AML-193 (cell line): ENCODE measurements at places on chromosomes 4 and X.

GRCh38 chr4:124711471-124712371 lies 811 bp downstream of the ANKRD50 start:
- DNase-seq, result peak; percentile 84

- DNase-seq, result no peak
Observed at GRCh38 chrX:97847885-97848679, 964.4 kb downstream of the RPA4 start.

DNA sequence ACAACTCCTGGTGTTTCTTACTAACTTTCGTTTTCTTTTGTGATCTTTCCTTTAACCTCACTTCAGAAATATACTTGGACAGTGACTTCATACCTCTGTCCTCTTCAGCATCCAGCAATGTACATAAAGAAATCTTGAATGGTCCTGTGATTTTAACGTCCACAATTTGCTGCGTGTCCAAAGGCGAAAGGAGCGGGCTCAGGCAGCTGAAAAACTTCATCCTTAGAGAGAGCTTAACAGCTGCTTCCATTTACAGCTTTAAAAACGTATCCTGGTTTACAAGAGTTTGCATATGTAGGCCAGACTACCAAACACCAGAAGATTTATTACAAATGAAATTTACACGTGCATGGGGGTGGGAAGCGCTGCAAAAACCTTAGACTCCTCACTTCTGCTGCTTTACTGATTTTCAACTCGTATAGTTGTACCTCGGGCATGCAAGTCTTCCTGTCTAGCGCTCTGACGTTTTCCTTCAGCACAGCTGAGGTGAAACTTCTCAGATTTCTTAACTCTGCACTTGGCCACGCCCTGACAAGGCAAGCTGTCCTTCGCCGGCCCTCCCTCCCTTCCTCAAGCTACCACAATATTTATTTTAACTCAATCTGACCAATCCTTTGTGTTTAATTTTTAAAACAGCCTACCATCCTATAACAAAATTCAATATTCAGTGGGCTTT lies 406.4 kb downstream of the FAM47A start:
- DNase-seq, result no peak

GRCh38 chrX:49291615-49292337 lies 11.7 kb upstream of the GAGE10 start:
- DNase-seq, result peak; percentile 16

- peak; percentile 13 for DNase-seq
Observed at GRCh38 chr4:155795991-155796390, 37.2 kb downstream of the GUCY1B1 start.

GRCh38 chrX:17409566-17410290 lies 34.7 kb downstream of the NHS start:
- no peak for DNase-seq

GRCh38 chr4:55004831-55005230 lies 120.6 kb downstream of the KDR start:
- no peak for DNase-seq

GRCh38 chr4:168541266-168541953 lies 44.6 kb downstream of the PALLD start:
- DNase-seq, result no peak

GRCh38 chr4:3280466-3280865 lies 12.4 kb upstream of the RGS12 start:
- no peak for DNase-seq

GRCh38 chr4:47661741-47662140 lies 176.1 kb downstream of the CORIN start:
- no peak for DNase-seq

GRCh38 chrX:115642895-115643530 lies 82.0 kb downstream of the PLS3 start:
- DNase-seq, result peak; percentile 13

DNA sequence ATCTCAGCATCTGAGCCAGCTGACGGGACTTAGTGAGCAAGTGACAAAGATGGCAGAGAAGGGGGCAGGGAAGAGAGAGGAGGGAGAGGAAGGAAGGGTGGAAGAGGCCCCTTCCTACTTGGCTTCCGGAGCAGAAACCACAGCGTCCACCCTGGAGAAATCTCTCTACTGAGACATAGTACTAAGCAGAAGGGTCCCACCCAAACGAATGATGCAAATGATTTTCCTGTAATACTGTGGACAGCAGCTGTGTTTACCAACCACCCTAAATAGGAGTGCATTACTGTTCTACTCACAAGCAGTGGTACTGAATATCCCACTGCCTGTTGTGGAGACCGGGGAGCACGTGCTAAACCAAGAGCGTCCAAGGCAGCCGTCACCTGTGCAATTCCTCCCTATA lies 29.4 kb downstream of the DTHD1 start:
- DNase-seq, result peak; percentile 73

DNA sequence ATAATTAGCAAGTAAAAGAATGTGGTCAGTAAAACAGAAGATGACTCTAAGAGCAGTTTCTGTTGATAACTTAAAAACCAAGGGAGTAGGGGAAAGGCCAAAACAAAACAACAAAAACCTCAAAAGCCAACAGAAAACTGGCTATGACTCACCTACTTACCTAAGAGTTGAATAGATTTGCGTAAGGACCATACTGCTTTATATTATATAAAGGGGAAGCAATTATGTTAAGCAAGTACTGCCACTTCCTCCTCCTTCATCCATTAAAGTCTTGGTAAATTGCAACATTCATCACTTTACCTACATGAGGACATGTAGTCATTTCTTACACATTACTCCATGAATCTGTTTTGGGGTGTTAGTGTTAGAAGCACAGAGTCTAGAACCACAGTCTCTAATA lies 85.9 kb upstream of the FAM47A start:
- DNase-seq, result peak; percentile 87

DNA sequence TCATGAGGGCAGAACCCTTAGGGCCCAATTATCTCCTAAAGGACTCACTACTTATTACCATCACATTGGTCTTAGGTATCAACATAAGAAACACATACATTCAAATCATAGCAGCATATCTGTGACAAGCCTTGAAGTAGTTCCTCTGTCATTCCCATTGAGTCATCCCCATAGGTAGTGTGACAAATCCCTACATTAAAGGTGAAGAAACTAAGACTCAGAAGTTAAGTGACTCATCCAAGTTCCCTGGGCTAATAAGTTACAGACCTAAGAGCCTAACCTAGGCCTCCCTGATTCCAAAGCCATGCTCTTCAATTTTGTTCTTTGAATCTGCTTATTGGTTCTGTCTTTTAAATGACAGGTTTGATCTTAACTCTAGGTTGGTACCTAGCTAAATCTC lies 58.2 kb downstream of the CD38 start:
- DNase-seq, result no peak

DNA sequence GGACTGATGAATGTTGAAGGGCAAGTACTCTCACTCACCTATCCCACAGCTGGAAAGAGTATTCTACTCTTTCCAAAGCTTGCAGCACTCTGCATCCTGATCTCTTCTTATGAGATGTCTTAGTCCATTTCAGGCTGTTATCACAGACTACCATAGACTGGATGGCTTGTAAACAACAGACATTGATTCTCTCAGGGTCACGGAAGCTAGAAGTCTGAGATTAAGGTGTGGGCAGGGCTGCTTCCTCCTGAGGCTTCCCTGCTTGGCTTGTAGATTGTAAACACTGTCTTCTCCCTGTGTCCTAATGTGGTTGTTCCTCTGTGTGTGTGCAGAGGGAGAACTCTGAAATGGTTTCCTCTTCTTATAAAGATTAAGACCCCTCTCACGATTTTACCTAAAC lies 131.2 kb downstream of the MXRA5 start:
- DNase-seq, result no peak

- DNase-seq, result no peak
Observed at GRCh38 chr4:74975848-74976824, 43.2 kb downstream of the PARM1 start.

GRCh38 chr4:187724456-187724855 lies 271.1 kb upstream of the ZFP42 start:
- no peak for DNase-seq

DNA sequence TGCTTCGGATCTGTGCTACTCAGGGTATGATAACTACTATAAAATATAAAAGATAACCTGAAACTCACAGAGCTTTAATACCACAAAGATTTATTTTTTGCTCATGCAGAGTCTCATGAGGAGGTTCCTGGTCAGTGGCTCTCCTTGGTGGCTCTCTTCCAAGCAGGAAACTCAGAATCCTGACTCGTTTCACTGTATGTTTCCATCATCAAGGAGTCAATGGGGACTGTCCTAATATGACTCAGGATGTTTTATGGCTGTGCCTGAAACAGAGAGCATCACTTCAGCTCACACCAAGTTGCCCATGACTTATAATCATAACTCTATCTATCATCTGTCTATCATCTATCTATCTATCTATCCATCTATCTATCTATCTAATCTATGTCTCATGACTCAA lies 620.8 kb upstream of the NR3C2 start:
- DNase-seq, result no peak

- no peak for DNase-seq
Observed at GRCh38 chrX:150958177-150958576, 25.0 kb upstream of the HMGB3 start.

DNA sequence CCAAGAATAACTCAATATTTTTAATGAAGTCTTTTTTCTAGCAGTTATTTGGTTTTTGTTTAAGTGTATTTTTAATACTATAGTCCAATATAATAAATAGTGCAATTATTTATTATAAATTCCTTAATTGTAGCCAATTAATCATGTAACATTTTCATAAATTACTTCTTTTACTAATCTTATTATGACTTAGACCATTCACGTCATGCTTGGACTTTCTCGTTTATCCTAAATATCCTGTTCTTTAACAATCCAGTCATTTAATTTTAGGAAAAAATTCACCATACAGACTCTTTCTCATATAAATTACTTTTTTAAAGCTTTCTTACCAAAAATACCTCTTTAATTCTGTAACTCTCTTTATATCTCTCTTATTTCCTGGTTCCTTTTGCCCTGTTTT lies 350.1 kb downstream of the AR start:
- DNase-seq, result no peak

- no peak for DNase-seq
Observed at GRCh38 chrX:24341795-24342194, 18.6 kb upstream of the SUPT20HL1 start.

GRCh38 chrX:53711436-53711835 lies 24.9 kb upstream of the HUWE1 start:
- DNase-seq, result no peak

DNA sequence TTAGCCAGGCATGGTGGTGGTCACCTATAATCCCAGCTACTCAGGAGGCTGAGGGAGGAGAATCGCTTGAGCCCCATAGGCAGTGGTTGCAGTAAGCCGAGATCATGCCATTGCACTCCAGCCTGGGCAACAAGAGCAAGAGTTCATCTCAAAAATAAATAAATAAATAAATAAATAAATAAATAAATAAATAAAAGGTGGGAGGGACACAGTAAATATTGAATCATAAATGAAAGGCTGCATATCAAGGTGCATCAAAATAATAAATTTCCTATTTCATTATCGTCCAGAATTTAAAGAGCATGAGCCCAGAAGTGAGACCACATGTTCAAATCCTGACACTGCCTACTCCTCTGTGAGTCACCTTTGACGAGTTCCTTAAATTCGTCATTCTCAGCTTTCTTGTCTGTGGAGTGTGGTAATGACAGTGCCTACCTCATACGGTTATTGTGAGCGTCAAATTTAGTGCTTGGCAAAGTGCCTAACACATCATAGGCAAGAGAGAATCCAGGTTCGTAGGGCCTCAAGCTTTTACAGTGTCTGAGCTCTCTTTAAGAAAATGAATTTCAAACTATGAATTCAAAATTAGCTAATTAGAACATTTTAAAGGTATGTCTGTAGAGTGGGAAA lies 49.9 kb downstream of the IL15 start:
- DNase-seq, result no peak

DNA sequence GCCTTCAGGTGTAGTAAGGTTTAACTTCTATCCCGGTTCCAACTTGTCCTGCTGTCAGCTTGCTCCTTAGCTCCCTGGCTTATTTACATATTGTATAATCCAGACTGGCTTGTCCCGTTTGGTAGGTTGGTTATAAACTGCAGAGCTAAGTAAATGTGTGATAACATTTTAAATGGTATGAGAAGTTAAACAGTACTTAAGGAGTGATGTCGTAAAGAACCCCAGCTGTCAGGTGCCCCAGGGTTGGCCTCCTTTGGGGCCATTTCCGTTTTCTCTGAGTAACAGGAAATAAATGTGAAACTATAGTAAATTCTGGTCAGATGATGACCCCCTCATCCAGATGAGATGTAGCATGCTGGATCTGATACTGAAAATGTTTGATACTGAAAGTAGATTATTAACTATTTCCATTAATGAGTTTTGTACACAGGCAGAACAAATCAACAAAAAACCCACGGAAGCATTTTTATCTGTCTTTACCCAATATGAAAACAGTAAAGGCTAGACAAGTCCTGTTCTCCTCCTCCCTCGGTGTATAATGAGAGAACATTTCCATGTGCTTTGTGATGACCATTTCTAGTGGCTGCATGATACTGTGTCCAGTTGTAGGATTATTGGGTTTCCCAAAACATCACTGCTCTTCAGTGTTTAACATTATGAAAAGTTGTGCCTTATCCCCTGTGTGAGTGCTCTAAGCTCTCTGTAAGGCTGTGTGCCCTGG lies 22.4 kb downstream of the GAB1 start:
- DNase-seq, result no peak
